Stimulated activated naive B cell treated with anti-CD40 and anti-IgM and Interleukin-4, amounts not matched to agents 10 μg/mL and 1 μg/mL and 100 μg/mL, for 72 hours (primary cell): ENCODE measurements at places on chromosomes 16 and 17.

DNA sequence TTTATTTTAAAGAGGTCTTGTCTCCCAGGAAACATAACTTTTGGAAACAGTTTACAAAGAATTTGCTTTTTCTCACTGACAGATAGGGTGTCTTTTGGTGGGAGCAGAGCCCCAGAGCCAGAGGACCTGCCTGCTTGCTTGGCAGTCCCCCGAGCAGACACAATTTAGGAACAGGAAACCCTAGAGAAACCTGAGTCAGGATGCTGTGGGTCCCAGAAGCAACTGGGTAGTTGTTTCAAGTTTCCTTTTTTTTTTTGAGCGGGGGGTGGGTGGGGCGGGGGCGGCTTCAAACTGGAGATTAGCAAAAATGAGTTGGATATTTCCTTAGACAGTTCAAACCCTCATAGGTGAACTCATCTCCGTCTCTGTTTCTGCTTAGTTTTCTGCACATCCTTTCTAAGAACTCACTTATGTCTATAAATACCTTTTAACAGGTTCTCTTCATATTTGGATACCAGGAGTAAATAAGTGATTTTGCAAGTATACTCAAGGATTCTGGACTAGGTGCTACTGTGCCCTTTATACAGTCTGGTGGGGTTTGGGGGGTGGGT, 135.1 kb downstream of the PRKCA start:
- DNase-seq, result no peak

DNA sequence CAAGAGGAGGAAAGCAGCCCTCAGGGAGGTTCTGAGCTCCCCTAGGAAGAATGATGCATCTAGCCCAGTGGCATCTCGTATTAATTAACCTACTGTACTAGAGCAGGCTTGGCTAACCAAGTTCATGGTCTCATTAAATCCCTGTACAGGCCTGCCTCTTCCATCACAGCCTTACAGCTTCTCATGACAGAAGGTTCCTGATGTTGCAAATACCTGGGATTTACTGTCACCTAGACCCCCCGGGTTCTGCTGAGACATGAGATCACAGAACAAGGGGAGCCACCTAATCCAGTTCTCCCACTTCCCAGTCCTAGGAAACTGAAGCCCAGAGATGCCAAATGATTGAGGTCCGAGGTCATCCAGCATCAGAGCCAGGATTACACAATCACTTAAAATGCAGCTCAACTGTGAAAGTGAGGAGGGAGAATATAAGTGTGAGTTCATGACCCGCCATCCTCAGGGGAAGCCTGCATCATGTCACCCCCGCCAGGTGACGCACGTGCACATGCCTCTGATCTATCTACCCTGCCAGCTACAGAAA, 23.9 kb downstream of the ACLY start:
- no peak for DNase-seq

- no peak for DNase-seq
Measured at GRCh38 chr17:82330322-82331239, 3.0 kb downstream of the SECTM1 start.

DNA sequence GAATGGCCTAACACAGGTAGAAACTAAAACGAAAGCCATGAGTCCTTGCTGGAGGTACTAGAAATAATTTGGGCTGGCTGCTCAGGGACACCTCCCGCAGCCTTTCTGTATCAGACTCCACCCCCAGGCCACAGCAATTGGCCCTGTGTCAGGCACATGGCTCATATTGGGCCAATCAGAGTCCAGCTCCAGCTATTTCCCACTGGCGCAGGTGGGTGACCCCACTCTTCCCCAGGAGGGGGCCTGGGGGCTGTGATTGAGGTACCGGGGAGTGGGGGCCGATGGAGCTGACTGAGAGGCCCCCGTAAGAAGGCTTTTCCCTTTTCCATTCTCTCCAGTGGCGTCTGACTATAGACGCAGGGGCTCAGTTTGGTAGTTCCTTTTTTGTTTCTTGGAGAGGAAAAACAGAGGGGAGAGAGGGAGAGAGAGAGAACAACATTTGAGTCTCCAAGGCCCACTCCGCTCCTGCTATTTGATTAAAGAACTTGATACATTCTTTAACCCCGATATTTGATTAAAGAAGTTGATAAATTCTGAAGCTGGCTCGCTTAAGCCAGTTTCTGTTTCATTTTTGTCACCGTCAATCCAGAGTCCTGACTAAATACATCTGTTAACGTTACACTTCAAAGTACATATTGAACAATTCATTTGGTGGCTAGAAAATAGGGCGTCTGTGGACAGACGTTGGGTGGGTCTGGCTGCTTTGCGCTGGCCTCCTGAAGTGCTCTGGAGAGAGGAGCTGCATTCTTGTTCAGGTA, 26.3 kb downstream of the FOXL1 start:
- peak; percentile 44 for DNase-seq

GRCh38 chr16:47627721-47628120, 166.6 kb downstream of the PHKB start:
- DNase-seq, result no peak

DNA sequence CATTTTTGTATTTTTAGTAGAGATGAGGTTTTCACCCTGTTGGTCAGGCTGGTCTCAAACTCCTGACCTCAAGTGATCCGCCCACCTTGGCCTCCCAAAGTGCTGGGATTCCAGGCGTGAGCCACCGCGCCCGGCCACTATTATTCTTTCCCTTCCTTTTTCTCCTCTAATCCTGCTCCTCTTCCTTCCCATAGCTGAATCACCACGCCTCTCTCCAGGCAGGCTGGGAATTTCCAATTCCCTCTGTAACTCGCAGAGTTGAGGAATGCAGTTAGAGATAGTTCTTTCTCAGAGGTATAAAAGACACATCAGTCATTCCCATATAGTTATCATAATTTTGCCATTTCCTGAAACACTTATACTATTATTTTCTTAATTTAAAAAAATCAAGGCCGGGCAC, 11.2 kb downstream of the METTL16 start:
- no peak for DNase-seq

- no peak for DNase-seq
Measured at GRCh38 chr16:4814046-4814445, 11.6 kb upstream of the ROGDI start.
